ENCODE measurements at places on chromosomes 7 and 10. TPM values are rescaled to one million over a fixed set of nuclear protein-coding genes. Genes with fewer than 3 reads are reported as not detected.

Gene SAP25
- total RNA-seq, result 2.3 TPM

Gene NEBL
- total RNA-seq, result 0.80 TPM

Gene AKR1C8
- 1.3 TPM for total RNA-seq

Gene AKR1C4
- total RNA-seq, result not detected

Gene CTAGE15
- not detected for total RNA-seq

Gene TEX47
- total RNA-seq, result not detected

Gene PPP1R9A
- total RNA-seq, result 13.8 TPM

Gene OIT3
- not detected for total RNA-seq

Gene SEC31B
- total RNA-seq, result 9.8 TPM

Gene CFAP70
- total RNA-seq, result 2.5 TPM

Gene HOXA1
- 1.3 TPM for total RNA-seq

Gene GTF2IRD1
- total RNA-seq, result 17.3 TPM

Gene PRKCQ
- total RNA-seq, result 0.35 TPM

Gene STAG3
- 0.45 TPM for total RNA-seq

Gene HOXA3
- 5.8 TPM for total RNA-seq

Gene FFAR4
- 2.3 TPM for total RNA-seq

Gene HECW1
- 2.6 TPM for total RNA-seq

Gene FKBP6
- total RNA-seq, result not detected

Gene PNLIPRP3
- not detected for total RNA-seq
